HFFc6 (cell line): ENCODE measurements at places on chromosomes 7 and 10. TPM values are rescaled to one million over a fixed set of nuclear protein-coding genes. Genes with fewer than 3 reads are reported as not detected.

DNA sequence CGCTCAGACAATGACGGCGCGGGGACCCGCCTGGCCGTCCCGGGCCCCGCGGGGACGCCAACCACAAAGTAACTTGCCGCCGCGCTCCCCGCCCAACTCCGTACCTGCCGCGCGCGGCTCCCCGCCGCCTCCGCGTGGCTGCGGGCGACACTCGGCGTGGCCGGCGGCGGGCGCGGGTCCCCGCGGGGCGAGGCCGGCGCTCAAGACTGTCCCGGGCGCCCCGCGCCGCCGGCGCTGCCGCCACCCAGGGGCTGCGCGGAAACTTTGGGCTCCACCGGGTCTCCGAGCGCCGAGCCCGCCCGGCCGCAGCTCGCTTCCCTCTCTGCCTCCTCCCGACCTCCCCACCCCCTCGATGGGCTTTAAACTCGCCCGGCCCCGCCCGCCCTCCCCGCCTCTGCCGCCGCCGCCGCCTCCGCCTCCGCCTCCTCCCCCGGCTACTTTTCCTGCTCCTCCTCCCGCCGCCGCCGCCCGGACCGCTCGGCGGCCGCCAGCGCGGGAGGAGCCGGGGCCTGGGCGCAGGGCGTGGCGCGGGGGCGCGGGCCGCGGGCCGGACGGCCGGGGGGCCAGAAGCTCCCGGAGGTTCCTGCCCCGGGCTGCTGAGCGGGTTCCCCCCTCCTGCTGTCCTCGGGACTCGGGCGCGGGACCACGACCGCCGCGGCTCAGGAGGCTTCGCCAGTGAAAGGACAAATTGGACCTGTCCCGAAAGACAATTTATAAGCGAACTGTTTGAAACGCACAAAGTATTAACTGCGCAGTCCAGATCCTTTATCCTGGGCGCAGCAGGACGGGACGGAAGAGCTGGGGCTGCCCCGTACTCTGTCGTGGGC lies 10.6 kb upstream of the GRB10 start:
- peak overlapping the region; percentile 61 for H3K4me3 ChIP-seq
- H3K36me3 ChIP-seq: peaks cover 13% of the 10 kb centered on the region
- peaks cover 6% of the 10 kb centered on the region for H3K27me3 ChIP-seq
- peaks cover 21% of the 10 kb centered on the region for H3K4me1 ChIP-seq

- H3K27ac ChIP-seq: no peak overlapping the region
- no peak for DNase-seq
- no peak overlapping the region for H3K4me3 ChIP-seq
- H3K27me3 ChIP-seq: peaks cover 3% of the 10 kb centered on the region
Measured at GRCh38 chr10:126536148-126536547, 134.3 kb downstream of the C10orf90 start.

DNA sequence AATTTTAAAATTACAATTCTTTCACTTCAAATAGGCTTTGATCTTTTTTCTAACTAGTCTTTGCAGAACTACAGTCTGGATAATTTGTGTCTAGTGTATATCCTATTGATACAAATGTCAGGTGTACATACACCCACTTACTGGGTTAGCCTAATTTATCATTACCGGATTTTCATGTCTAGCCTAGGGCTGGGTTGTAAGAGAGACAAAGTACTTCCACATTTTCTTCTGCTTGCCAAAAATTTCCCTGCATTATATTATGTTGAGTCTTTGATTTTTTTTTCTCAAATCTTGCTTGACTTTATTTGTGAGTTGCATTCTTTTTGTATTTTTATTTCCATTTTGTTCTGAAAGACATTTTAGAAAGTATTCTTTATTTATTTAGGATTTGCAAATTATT lies 284.8 kb upstream of the FZD8 start:
- H3K4me3 ChIP-seq: no peak overlapping the region
- H3K4me1 ChIP-seq: no peaks in the 10 kb centered on the region
- no peak for DNase-seq
- H3K27me3 ChIP-seq: peaks cover 29% of the 10 kb centered on the region
- no peaks in the 10 kb centered on the region for H3K36me3 ChIP-seq
- H3K27ac ChIP-seq: no peak overlapping the region

GRCh38 chr7:7491044-7491443 lies 44.6 kb downstream of the COL28A1 start:
- peak overlapping the region; percentile 60 for H3K27ac ChIP-seq
- H3K36me3 ChIP-seq: peaks cover 9% of the 10 kb centered on the region; the same call in 1 of the 2 replicates
- peak overlapping the region; percentile 2; the same call in 1 of the 2 replicates for H3K4me3 ChIP-seq

DNA sequence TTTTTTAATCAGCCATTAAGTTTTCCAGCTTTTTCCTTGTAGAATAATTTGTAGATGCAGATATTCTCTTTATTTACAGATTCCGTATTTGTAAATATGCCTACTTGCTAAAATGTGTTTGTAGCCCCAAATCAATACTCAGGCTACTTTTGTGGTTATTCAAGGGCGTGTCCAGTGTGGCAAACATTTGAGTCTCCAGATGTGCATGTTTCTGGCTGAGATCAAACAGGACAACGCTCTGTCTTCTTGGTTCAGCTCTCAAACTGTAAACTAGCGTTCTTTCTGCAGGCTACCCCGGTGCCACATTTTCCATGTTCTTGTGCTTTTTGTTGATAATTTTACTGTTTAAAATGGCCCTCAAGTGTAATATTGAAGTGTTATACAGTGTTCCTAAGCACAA lies 16.2 kb upstream of the OR2A5 start:
- peaks cover 7% of the 10 kb centered on the region; the same call in 1 of the 2 replicates for H3K4me1 ChIP-seq
- H3K4me3 ChIP-seq: no peak overlapping the region
- no peak overlapping the region for H3K27ac ChIP-seq
- DNase-seq: no peak
- no peaks in the 10 kb centered on the region; the same call in 1 of the 2 replicates for H3K27me3 ChIP-seq

Gene HOXA11
- total RNA-seq: 37.1 to 42.1 TPM (median 37.4 TPM) in 3 replicates

GRCh38 chr7:101677797-101678479 lies 48.8 kb upstream of the MYL10 start:
- peaks cover 34% of the 10 kb centered on the region for H3K4me1 ChIP-seq
- H3K4me3 ChIP-seq: no peak overlapping the region
- peak overlapping the region; percentile 40; the same call in 1 of the 2 replicates for H3K27ac ChIP-seq
- DNase-seq: no peak
- 0 out of 2 replicates have a peak, but pooled peaks cover 4% of the 10 kb centered on the region for H3K36me3 ChIP-seq
- no peaks in the 10 kb centered on the region; the same call in none of the 2 replicates for H3K27me3 ChIP-seq

DNA sequence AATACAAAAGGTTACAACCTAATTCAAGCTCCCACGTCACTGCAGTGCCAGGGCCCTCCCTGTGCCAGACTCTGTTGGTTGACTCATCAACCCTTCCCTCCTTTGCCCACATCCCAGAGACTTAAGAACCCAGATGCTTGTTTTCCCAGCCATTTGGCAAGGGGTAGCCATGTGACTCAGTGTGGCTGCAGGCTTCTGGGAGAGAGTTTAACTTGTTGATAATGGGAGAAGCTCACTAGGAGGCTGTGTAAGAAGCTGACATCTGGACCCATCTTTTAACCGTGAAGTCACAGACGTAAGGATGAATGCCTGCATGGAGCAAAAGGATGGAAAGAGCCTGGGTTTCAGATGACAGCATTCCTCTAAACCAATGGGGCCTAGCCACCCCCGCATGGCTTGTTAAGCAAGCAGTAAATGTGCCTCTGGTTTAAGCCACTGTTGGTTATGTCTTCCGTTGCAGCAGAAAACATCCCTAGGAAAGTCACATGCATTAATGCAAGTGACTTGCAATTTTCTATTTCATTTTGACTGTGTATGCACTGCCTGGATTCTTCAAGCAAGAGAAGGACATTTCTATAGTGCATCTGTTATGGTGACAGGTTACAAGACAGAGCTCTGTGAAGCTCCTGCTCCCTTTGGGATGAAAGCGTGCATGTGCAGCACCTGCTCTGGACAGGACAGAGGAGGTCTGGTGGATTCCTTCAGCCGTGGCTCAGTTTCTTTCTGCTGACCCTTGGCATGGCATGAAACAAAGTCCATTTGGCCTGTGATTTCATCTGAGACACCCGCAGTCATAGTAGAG lies 57.5 kb upstream of the CREB5 start:
- H3K36me3 ChIP-seq: no peaks in the 10 kb centered on the region
- DNase-seq: peak; percentile 65
- peaks cover 19% of the 10 kb centered on the region for H3K27me3 ChIP-seq
- no peak overlapping the region for H3K4me3 ChIP-seq

Gene LRRC18
- not detected in 2 replicates for total RNA-seq

- H3K4me1 ChIP-seq: no peaks in the 10 kb centered on the region
- peaks cover 7% of the 10 kb centered on the region for H3K27me3 ChIP-seq
- no peak overlapping the region for H3K4me3 ChIP-seq
- 0 out of 2 replicates have a peak, but pooled peaks cover 4% of the 10 kb centered on the region for H3K36me3 ChIP-seq
Measured at GRCh38 chr7:154836021-154836448, 166.9 kb downstream of the PAXIP1 start.

Gene GSDME
- total RNA-seq: 41.5 to 50.3 TPM (median 43.3 TPM) in 3 replicates

DNA sequence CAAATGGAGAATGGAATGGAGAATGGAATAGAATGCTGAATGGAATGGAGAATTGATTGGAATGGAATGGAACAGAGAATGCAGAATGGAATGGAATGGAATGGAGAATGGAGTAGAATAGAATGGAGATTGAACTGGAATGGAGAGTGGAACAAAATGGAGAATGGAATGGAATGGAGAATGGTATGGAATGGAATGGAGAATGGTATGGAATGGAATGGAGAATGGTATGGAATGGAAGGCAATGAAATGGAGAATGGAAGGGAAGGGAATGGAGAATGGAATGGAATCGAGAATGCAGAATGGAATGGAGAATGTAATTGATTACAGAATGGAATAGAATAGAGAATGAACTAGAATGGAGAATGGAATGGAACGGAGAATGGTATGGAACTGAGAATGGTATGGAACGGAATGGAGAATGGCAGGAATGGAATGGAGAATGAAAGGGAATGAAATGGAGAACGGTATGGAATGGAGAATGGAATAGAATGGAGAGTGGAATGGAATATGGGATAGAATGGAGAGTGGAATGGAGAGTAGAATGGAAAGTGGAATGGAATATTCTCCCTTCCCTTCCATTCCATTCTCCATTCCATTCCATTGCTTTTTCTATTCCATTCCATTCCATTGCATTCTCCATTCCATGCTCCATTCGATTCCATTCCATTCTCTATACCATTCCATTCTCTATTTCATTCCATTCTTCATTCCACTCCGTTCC lies 88.2 kb downstream of the NSUN6 start:
- no peaks in the 10 kb centered on the region for H3K27me3 ChIP-seq
- H3K36me3 ChIP-seq: no peaks in the 10 kb centered on the region
- no peak overlapping the region for H3K4me3 ChIP-seq
- no peak for DNase-seq

GRCh38 chr7:88200789-88201188 lies 19.0 kb downstream of the SRI start:
- peaks cover 22% of the 10 kb centered on the region for H3K36me3 ChIP-seq
- no peak overlapping the region for H3K27ac ChIP-seq
- no peak overlapping the region for H3K4me3 ChIP-seq
- H3K27me3 ChIP-seq: 0 out of 2 replicates have a peak, but pooled peaks cover 2% of the 10 kb centered on the region
- no peak for DNase-seq
